ENCODE measurements at places on chromosomes 2 and 18.

DNA sequence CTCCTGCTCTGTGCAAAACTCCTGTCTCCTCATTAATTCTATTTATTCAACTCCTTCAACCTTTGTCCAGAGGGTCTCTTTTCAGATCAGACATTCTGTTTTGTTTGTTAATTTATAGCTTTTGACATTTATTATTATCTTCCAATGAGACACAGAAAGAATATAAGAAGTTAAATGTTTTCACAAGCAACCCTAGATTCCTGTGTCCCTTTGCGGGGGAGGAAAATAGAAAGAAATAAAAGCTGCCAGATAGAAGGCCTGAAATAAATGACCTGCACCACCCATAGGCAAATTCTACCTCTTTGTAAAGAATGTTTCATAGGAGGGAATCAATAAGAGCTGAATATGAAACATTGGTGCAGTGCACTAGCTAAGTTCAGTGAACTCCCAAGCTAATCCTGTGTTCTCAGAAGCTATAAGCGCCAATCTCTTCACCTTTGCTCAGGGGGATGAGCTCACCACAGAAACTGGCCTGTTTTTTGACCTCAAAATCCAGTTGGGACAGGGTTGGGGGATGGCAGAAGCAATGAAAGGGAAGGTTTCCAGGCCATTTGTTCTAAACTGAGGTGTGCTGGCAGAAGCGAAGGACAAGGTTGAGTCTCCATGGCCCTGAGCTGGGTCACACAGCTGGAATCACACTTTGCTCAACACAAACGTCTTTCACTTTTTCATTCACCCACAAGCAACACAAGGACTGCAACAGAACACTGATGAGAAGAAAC lies 258.6 kb downstream of the NRXN1 start:
- DNase-seq, result no peak

- no peak for DNase-seq
Measured at GRCh38 chr2:83742117-83742782, 716.8 kb downstream of the SUCLG1 start.

DNA sequence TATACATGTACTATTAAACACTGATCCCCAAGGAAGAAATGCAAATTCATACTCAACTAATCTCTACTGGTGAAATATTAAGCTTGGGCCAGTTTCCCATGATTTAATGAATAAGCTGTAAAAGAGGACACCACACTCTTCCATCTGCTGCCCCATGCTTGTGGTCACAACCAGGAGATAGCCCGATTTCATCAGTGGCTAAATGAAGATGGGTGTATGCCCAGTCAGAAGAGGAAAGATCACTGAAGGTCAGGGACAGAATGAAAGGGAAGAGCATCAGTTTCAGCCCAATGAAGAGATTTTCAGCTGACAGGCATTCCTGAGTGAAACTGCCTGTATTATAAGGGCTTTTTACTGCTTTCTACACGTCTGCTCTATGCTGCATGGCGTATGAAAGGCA lies 103.5 kb downstream of the KCNS3 start:
- DNase-seq, result no peak

DNA sequence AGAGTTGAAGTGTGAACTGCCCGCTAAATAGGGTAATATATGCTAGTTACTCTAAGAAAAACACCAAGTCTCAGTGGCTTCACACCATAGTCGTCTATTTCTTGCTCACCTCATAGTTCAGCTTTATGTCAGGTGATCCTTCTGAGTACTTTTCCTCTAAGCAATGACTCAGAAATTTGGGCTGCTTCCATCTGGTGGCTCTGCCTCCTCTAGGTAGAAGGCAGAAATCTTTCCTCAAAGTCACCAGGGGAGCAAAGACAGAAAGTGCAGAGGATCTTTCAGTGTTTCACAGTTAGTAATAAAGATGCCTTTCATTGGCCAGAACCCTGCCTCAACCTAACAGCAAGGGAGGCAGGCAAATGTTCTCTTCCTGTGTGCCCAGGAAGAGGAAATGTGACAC lies 17.3 kb downstream of the CDH20 start:
- DNase-seq, result no peak

DNA sequence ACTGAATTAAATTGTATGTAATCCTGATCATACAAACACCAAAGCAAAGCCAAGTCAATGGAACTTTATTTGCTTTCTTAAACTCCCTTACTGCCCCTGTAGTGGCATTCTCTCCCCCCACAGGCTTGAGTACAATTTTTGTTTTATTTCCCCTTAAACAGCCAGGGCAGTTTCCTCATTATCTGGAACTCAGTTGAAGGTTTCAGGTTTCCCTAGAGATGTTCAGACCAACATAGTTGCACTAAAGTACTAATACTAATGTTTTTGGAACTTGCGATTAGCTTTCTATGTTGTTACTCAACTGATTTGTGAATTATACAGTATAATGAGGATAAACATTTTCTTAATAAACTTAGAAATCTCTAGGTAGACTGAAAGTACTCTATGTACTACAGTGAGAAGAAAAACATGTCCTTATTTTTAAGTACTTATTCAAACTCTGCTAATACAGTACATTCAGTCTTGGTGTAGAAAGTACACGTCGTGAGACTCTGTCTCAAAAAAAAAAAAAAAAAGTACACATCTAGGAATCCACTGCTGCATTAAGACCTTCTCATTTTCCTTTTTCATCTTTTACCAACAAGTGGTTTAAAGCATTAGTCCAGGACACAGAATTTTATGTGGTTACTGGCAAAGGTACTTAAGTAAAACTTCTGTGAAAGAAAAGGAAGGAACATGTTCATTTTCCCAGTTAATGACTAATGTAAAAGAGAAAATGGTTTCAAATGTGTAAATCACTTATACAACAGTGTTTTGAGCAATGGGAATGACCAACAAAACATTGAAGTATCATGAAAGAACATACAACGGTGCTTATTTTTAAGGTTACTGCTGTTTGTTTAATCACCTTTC lies 209.5 kb upstream of the SMAD7 start:
- no peak for DNase-seq

DNA sequence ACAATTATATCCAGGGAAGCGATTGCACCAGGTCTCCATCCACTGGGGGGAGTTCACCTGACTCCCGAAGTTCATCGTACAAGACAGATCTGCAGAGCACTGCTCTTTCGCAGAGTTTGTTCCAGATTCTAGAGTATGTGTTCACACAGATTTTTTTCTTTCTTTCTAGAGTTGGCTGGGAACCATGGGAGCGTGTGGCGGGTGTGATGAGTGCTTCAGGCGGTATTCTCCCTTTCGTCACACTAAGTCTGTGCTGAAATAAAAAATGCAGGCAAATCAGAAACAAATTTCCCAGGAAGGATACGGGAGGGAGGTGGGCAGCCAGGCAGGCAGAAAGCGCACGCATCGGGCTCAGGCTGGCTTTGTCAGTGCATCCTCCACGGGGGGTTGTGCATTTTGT lies 129.8 kb upstream of the SOX11 start:
- no peak for DNase-seq

GRCh38 chr2:16513626-16514025 lies 152.0 kb downstream of the CYRIA start:
- DNase-seq, result no peak

DNA sequence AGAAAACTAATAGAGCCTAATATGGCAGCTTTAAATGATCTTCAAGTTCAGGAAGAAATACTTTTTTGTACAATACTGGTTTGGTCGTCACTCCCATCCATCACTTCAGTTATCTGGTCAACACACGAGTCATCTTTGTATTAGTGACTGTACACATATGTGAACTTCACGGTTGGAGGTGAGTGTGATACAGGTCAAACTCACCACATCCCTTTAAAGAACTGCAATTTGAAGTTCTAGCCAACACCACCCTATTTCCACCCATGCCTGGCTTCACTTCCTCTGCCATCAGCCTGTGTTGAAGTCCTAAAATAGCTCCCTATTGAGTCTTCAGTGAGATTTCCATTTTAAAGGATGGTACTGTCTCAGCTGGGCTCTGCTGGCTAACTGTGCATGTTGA lies 361.9 kb downstream of the TXNL1 start:
- DNase-seq, result no peak

- no peak for DNase-seq
Measured at GRCh38 chr18:46761059-46761769, 4.4 kb upstream of the ST8SIA5 start.

GRCh38 chr2:88136817-88137216 lies 9.0 kb upstream of the FABP1 start:
- no peak for DNase-seq

DNA sequence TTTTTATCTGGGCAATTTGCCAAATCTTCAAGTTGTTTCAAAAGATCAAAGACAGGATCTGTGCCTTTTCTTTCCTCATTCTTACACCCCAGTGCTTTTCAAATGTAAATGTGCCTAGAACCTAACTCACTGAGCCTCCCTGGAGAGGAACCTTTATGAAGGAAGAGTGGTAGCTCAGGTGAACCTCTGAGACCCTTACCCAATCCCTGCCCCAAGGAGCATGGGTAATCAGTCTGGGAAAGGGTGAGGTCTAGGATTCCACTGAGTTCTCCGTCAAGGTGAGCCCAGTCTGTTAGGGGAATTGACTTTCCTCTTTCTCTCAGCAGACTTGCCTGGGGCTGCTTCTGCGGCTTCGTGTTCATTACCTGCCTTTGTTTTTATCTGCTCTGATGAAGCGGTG lies 88.1 kb upstream of the MAP4K4 start:
- no peak for DNase-seq

DNA sequence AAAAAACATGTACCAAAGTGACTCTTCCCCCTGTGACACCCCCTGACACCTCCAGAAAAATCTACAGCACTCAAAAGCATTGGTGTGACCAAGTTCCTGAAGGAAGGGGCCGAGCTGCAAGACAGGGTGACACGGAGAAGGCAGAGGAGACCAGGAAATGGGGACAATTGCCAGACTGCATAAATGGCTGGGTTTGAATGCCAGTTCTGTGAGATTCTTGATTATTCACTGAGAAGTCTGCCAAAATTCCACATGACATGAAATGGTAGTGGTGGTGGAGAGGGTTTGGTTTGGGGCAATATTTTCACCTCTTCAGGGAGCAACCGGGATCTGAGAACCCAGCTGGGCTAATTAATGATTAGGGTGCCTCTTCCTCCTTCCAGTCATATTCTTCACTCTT lies 178.5 kb downstream of the ARL4C start:
- no peak for DNase-seq

- no peak for DNase-seq
Measured at GRCh38 chr2:152418688-152419087, 83.7 kb downstream of the FMNL2 start.

DNA sequence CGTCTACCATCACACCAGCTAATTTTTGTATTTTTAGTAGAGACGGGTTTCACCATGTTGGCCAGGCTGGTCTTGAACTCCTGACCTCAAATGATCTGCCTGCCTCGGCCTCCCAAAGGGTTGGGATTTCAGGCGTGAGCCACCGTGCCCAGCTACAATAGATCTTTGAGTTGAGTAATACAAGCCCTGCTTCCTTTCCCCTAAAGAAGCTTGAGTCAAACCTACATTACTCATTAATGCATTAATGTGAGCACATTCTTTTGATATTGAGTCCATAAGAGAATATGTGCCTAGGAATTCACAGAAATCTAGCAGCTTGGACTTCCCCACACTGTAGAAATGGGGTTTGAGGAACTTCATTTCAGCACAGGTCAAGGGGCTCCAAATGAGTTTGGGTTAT lies 39.6 kb downstream of the PSMG2 start:
- DNase-seq, result no peak

DNA sequence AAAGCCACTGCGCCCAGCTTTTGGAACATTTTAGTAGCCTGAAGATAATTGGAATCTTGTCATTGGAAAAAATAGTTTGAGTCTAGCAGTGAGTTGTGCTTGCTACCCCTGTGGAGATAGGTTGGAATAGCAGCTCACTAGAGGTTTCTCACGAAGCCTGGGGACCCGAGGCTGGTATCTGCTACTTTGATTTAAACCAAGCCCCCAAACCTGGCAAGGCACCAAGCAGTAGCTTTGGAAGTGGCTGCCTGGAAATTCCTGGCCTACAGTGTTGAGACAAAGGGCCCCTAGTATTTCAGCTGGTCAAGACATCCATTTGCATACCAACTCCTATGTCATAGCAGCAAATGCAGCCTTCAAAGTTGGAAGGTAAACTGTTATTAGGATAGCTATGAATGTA lies 42.1 kb downstream of the NOP58 start:
- DNase-seq, result no peak

DNA sequence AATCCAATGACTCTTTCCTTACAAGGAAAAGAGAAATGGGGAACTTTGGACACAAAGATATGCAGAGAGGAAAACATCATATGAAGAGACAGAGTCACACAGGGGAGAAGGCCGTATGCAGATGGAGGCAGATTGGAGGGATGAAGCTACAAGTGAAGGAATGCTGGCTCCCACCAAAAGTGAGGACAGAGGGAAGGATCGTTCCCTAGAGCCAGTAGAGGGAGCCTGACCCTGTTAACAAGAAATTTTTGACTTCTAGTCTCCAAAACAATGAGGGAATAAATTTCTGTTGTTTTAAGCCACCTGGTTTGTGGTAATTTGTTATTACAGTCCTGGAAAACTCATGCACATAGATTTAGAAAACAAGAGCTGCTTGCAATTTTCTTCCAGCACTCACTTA lies 169.3 kb downstream of the PMAIP1 start:
- no peak for DNase-seq

Data from activated T-helper 1 cell treated with anti-CD3 and anti-CD28 coated beads, Interleukin-2, amount 50 U/mL, for 16 hours (primary cell).